ENCODE measurements at places on chromosomes 12 and 14.

DNA sequence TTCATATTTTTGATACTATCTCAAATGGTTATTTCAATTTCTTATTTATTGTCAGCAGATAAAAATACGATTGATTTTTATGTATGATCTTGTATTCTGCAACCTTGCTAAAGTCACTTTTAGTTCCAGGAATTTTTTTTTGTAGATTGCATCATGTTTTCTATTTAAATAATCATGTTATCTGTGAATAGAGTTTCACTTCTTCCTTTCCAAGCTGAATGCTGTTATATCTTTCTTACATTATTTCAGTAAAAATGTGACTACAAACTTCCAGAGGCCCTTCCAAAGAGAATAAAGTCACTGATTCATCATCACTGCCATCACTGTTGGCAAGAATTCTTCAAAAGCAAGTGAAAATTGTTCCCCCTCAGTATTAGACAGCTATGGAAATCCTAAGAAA lies 104.7 kb upstream of the RAP1B start:
- no peak for DNase-seq

DNA sequence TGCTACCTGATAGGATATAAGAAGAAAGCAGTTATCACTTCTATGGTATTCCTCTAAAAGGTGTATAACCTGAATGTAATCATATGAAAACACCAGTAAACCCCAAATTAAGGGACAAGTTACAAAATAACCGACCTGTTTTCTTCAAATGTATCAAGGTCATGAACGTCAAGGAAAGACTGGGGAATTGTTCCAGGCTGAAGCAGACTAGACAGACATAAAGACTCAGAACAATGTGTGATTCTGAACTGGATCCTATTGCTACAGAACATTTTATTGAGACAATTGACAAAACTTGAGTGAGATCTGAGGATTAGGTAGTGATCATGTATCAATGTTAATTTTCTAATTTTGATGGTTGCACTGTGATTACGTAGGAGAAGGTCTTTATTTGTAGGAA lies 15.4 kb upstream of the LRP6 start:
- DNase-seq = no peak

DNA sequence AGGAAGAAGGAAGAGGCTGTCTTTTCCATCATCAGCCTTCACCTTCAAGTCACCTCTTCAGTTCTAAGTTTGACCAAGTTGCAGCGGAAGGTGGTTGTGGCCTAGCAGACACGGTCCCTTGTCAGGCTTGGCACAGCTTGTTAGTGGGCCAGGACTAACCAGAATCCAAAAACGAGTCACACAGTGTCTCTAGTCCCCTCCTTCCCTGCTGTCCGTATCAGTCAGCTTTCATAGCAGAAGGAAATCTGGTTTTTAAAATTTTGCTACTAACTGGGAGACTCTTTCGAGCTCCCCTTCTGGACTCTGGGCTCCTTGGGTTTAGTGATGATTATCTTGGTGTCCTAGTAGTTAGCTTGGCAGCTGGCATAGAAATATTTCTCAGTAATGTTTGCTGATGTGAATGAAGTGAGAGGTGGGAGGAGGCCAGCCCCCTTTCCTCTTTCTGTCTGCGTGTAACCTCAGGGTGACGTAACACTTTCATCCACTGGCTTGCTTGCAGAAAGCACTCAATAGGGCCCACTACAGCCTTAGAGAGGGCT lies 3.8 kb downstream of the ETV6 start:
- peak; percentile 31 for DNase-seq

- no peak for DNase-seq
Observed at GRCh38 chr12:117994551-117995438, 21.7 kb upstream of the RFC5 start.

DNA sequence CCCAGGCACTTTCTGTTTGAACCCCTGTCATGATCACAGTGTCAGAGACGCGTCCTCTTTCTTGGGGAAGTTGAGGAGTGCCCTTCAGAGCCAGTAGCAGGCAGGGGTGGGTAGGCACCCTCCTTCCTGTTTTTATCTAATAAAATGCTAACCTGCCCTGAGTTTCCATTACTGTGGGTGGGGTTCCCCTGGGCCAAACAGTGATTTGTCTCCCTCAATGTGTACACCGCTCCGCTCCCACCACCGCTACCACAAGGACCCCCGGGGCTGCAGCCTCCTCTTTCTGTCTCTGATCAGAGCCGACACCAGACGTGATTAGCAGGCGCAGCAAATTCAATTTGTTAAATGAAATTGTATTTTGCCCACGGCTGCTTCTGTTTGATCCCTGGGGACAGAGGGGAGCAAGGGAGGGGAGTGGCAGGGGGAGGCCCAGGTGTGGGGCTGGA lies 5.1 kb downstream of the SHMT2 start:
- DNase-seq = no peak

- DNase-seq = no peak
Observed at GRCh38 chr12:128383357-128383937, 116.5 kb downstream of the TMEM132C start.

- no peak for DNase-seq
Observed at GRCh38 chr12:57850854-57851430, 4.4 kb upstream of the CTDSP2 start.

DNA sequence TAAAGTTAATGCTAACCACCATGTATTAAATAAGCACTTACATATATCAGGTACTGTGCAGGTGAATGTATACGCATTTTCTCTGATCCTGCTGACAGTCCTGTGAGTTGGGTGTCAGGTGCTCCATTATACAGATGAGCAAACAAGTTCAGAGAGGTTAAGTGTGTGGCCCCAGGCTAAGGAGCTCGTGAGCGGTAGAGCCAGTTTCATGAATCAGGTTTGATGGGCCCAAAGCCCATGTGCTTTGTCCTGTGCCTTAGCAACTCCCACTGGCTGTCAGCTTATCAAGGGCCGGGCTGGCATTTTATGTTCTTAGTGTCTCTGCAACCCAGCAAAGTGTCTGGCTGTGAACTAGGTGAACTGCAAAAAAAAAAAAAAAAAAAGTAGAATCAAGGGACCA lies 701.2 kb upstream of the TBX3 start:
- no peak for DNase-seq

DNA sequence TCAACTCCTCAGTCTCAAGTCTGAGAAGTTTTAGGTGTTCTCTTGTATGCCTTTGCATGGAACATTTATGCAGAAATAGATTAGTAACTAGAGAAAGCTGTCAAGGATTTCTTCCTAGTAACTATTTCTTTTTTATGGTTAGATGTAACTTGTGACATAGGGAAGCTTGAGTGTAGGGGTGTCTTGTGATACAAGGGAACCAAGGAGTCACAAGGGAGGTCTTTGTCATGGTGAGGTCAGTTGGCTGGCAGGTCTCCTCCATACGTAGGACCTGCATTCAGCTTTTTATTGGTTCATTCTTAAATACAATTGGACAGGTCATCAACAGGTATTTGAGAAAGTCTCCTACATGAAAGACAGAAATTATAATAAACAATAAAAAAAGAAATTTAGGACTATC lies 394.0 kb upstream of the CCDC196 start:
- no peak for DNase-seq

DNA sequence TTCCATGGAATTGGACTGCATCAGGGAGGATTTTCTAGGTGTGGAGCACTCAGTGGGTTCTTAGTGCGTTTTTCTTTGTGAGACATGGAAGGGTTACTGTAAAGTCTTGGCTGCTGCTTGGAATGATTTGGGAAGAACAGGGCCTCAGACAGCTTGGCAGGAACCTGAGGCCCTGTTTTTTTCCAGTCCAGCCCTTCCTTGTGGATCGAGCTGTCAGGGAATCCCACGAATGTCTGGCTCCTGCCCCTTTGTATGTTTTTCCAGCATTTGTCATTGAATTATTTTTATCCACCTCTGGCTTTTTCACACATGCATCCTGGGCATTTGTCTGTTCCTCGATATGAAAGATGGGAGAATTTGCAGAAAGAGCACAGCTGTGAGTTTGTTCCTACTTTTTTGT lies 158.5 kb downstream of the TGFB3 start:
- no peak for DNase-seq

DNA sequence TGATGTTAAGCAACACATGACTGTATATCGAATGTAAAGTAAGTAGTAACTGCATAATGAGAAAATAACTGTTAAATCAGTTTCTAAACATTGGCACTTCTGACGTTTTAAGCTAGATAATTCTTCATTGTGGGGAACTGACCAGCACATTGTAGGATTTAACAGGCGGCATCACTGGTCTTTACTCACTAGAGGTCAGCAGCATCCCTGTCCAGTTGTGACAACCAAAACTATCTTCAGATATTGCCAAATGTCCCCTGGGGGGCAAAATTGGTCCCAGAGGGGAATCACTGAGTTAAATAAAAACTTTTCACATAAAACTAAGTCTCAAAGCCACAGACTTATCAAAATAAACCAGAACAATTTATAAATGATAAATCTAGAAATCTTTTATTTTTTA lies 65.3 kb downstream of the BLTP3B start:
- DNase-seq = no peak

DNA sequence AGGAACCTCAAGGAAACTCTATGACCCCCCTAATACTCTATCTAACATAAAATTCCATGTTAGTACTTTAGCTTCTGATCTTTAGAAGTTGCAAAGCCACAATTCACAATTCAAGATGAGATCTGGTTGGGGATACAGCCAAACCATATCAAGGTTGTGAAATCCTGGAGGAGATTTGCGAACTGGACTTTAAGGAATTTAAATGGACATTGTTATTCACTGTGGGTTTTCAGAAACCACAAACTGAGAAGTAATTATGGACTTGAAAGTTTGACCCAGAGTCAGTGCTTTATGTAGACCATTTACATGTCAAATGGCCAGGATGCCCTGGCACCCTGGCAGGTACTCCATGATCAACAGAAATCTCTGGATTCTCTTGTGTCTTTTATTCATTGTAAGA lies 14.2 kb upstream of the CDKL1 start:
- DNase-seq = no peak

GRCh38 chr12:89928467-89928866 lies 219.8 kb upstream of the ATP2B1 start:
- DNase-seq = no peak

GRCh38 chr12:81541121-81541520 lies 218.0 kb downstream of the PPFIA2 start:
- DNase-seq = no peak

DNA sequence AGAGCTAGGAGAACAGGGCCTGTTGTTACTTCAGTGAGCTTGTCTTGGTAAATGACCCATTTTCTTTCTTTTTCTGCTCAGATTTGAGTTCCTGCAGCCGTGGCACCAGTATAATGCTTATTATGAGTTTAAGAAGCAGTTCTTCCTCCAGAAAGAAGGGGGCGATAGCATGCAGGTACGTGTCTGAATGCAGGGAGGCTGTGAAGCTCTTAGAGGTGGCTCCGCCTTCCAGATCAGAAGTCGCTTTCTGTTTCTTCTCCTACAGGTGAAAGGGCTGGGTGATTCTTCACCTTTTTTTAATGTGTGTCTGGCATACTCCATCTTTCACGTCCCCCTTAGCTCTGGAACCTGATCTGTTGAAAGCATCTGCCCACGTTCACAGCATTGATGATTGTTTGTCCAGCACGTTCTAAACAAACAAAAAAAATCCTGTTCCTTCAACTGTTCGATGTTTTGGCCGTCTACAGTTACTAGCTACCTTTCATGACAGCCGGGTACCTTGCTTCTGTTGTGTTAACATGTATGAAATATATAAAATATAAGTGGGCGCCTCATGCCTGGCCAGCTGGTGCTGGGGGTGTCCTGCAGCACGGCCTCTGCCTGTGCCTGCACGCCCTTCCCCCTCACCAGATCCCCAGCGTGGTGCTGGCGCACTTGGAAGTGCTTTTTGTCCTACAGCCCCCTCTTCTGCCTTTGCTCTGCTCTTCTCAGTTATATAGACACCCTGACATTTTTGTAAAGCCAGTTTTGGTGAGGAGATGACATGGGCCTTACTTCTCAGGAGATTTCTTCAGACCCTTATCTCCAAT lies 44.6 kb downstream of the SFSWAP start:
- peak; percentile 28 for DNase-seq

DNA sequence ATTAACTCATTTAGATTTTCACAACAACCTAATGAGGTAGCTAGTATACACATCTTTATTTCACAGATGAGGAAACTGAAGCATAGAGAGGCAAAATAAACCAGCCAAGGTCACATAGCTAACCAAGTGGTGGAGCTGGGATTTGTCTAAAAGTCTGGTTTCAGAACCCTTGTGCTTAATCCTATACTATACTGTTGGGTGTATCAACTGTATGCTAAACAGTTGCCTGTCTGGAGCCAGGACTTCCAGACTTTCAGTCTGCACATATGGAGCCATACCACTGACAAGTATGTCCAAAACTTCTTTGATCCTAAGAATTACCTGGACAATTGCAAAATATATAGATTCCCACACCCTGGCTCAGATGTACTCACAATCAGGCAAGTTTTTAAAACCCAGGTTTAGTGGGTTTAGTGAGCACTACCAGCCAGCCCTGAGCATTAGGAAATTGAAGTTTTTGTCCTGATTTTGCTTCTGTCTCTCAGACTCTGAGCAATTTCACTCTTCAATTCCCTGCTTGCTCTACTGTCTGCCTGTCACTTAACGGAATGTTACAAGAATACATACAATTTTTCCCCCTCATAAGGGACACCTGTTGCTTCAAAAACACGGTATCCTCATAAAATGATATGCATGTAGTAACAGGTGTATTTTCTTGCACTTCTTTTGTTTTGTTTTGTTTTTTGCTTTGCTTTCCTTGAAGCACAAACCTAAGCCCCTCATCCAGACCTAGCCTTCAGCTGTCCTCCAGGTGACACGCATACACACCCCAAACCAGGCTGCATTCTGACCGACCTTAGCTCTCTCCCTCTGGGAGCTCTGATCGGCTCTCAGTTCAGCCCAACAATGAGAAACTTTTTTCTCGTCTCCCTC lies 9.6 kb upstream of the SALL2 start:
- no peak for DNase-seq

GRCh38 chr12:58608711-58609110 lies 311.6 kb downstream of the LRIG3 start:
- no peak for DNase-seq

GRCh38 chr12:46383654-46384450 lies 11.3 kb upstream of the SLC38A2 start:
- peak; percentile 69 for DNase-seq

DNA sequence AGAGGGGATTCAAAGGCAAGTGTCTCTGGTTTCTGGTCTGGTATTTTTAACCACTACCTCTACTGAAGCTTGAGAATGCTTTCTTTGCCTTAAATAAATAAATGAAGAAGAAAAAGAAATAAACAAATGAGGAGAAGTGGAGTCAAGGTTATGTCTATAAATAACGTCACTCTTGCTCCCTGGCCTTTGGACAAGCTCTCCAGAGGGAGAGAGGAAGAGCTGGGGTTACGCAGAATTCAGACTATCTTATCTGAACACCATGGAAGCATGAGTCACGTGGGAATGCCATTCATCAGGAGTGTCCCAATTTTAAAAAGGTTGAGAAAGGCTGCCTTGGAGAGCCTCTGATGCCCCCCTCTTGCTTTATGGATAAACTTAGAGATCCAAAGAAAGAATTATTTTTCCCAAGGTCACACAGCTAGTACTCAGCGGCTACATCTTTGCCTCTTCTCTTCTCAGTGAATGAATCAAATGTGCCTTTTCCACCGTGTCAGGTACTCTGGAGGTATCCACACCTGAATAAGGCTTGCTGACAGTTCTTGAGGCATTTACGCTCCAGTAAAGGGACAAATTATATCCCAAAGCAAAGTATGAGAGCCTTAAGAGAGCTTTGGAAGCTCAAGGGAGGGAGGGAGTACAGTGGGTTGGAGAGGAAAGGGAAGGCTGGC lies 12.9 kb upstream of the MSI1 start:
- DNase-seq = no peak
